ENCODE measurements at places on chromosomes 1 and 21.

GRCh38 chr1:39344394-39345154, 140.1 kb downstream of the MACF1 start:
- no peak for DNase-seq

DNA sequence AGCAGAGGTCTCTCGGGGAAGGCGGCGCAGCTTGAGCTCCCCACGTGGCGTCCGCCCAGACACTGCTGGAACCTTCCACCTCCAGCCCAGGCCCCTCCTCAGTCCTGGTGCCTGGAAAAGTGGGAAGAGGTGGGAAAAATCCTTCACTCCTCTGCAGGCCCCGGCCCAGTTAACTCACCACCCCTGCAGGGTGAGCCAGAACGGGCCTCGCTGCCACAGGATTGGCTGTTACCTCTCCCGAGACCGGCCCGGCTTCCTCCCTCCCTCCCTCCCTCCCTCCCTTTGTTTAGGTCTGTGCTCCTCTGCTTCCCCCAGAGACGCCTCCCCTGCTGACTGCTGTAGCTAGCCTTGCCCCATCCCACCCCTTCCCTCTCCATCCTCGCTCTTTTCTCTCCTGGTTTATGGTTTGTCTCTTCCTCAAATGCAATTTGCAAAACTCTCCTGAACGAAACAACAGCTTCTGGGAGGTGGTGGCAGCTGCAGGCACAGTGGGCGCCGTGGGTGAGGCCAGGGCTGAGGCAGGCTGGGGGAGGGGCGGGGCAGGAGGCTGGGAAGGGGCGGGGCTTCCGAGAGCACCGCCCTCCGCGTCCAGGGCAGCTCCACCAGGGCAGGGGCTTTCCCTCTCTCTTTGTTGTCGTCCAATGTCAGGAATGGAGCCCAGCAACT, 6.5 kb downstream of the CAPN9 start:
- DNase-seq = no peak

GRCh38 chr1:206029484-206029883, 5.8 kb upstream of the CTSE start:
- DNase-seq = no peak

DNA sequence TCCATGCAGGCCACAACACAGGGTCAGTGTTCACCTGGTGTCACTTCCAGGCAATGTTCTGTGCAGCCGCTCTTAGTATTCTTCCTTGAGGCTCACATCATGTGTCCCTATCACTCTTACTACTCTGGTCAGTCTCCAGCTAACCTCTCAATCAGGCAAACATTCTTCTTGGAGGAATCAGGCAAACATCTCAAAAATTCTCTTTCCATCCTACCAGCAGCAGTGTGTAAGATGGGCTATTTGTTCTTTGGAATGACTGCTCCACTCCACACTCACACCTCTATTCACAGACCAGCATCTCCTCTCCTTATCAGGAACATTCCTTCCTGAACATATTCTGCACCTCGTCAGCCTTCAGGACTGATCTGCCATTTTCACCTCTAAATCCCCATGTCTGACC, 4.0 kb downstream of the S100A7A start:
- no peak for DNase-seq

- no peak for DNase-seq
These were observed 109.3 kb downstream of the RUNX1 start for GRCh38 chr21:34939673-34940331.

GRCh38 chr1:1250786-1251284, 4.3 kb upstream of the C1QTNF12 start:
- DNase-seq = peak; percentile 49

GRCh38 chr1:165645654-165646366, 14.8 kb downstream of the MGST3 start:
- no peak for DNase-seq

All from activated CD4-positive, alpha-beta T cell treated with anti-CD3 and anti-CD28 coated beads, Interleukin-2, amount 50 U/mL, for 24 hours (primary cell).